ENCODE measurements at places on chromosomes 4 and X. TPM values are rescaled to one million over a fixed set of nuclear protein-coding genes. Genes with fewer than 3 reads are reported as not detected.
A peak's percentile ranks its signal among the peaks of the same experiment; 100 is the strongest.

The SLC10A3 gene
- 36.2 TPM for total RNA-seq

The GAGE12G gene
- total RNA-seq, result not detected

The S100P gene
- total RNA-seq, result 0.29 TPM

The TLL1 gene
- 0.36 TPM for total RNA-seq

- DNase-seq, result no peak
These were observed 42.3 kb downstream of the STX18 start for GRCh38 chr4:4499438-4500123.

GRCh38 chr4:2861631-2862436 lies 18.2 kb downstream of the ADD1 start:
- DNase-seq, result no peak

DNA sequence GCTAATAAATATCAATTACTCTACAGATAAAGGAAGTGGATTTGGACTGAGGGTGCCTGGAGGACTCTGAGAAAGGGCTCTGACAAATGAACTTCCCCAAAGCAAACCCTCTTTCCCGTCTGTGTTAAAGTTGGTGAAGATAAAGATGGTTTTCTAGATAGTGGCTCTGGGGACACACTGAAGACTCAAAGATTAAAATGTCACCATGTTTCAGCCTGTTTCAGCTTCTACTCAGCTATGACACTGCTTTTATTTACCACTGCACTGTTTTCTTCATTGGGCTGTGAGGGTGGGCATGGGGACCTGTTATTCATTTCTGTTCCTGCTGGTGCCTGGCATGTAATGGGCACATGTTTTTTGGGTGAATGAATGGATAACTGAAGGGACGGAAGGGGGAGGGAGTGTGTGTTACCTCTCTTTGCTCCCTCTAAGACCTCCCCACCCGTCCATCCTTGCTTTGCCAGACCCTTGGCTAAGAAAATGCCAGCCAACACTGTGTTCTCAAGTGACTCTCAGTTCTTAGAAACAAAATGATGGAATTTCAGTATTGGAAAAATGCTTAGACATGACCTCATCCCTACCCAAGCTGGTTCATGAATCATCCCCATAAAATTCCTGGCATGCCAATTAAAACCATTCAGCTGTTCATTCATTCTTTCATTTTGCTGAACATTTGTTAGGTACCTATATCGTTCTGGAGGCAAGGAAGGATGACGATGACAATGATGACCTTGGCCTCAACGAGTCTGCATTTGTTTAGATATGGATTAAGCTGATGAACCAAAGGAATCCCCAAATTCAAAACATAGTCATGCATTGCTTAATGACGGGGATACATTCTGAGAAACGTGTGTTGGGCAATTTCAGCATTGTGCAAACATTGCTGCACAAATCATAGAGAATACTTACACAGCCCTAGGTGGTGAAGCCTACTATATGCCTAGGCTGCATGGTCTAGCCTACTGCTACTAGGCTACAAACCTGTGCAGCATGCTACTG lies 13.4 kb upstream of the STK32B start:
- peak; percentile 94 for DNase-seq

- no peak for DNase-seq
These were observed 355 bp downstream of the GRID2 start for GRCh38 chr4:92304121-92304520.

- DNase-seq, result no peak
These were observed 46.4 kb downstream of the SGMS2 start for GRCh38 chr4:107870916-107871786.

- DNase-seq, result peak; percentile 13
These were observed 78.0 kb downstream of the NAA11 start for GRCh38 chr4:79247695-79248394.

GRCh38 chr4:37268319-37268718 lies 23.8 kb downstream of the NWD2 start:
- DNase-seq, result no peak

- no peak for DNase-seq
These were observed 211.3 kb upstream of the RPS6KA3 start for GRCh38 chrX:20477836-20478524.

DNA sequence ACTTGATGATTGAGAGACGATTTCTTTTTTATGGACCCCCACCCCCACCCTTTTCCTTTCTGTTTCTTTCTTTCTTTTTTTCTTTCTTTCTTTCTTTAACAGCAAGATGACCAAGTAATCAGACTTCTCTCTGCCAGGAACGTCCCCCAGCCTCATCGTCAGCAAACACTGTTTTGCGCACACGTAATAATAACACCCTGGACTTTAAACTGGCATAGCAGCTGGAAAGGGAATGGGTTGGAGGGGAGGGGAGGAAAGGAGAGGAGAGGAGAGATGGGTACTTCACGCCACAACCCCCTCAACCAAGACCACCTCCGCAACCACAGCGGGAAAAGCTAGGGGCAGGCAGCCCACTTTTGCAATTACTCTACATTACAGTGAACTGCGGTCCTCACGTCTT lies 1.1 kb downstream of the GABRA2 start:
- no peak for DNase-seq

- DNase-seq, result no peak
These were observed 66.5 kb downstream of the AR start for GRCh38 chrX:67610282-67610681.

DNA sequence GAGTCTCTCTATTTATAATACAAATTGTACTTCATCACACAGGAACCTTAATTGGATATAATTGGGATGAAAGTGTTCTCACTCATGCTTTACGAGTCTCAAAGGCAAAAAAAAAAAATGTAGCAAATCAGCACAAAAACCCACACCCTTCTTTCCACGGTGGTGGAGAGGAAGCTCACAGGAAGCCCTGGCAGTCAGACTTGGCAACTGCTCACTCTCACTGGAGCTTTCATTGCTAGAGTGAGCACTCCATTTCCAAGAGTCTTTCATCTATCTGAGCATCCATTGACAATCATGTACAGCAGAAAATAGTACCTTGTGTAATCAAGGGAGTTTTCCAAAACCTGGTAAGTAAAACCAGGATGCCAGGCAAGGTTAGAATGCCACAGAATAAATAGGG lies 2159.4 kb upstream of the AGA start:
- DNase-seq, result no peak

GRCh38 chr4:73874386-73874785 lies 5.2 kb downstream of the CXCL1 start:
- no peak for DNase-seq

DNA sequence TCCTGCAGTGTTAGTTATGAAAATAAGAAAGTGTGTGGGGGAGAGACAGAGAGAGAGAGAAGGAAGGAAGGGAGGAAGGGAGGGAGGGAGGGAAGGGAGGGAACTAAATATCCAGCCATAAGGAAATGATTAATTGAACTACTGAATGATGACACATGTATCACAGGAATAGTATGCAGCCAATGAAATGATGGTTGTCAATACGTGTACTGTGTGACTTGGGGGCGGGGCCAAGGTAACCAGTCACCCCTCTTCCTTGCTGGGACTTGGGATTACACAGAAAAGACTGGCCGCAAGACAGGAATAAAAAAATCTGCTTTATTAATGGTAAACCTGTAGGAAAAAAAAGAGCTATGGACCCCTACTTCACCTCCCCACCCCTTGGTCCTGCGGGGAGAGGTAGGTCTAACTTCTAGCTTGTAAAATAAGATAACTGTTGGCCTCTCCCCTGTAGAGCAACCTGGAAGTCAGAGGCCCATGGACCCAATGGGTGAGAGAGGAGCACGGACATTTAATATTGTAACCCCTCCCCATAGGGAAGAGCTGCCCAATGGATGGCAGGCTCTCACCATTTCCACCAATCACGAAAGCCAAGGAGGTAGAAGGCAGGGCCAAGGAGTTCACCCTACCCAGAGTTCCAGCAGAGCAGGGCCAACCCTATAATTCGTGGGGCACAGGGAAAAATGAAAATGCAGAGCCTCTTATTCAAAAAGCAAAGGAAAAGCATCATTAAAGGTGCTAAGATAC lies 7.4 kb downstream of the PPP2R2C start:
- DNase-seq, result no peak

All from osteoblast (primary cell).